ENCODE measurements at places on chromosomes 5 and 9.

DNA sequence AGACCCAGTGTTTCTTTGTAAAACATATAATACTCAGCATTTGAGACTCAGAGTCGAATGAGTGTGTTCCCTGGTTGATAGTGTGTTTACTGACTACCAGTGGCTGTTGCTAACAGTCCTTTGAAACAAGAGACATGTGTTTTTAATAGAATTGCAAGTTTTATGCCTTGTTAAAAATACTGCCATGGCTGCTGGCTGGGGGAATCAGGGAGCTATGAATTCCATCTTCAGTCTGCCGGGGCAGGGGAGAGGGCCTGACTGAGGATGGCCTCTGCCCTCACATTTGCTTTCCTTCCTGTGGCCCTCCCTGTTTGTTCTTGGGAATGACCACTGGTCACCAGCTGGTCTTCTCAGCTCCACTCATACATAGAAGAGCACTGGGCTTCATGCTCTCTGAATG lies 63.8 kb downstream of the PDZD2 start:
- no peak for DNase-seq

DNA sequence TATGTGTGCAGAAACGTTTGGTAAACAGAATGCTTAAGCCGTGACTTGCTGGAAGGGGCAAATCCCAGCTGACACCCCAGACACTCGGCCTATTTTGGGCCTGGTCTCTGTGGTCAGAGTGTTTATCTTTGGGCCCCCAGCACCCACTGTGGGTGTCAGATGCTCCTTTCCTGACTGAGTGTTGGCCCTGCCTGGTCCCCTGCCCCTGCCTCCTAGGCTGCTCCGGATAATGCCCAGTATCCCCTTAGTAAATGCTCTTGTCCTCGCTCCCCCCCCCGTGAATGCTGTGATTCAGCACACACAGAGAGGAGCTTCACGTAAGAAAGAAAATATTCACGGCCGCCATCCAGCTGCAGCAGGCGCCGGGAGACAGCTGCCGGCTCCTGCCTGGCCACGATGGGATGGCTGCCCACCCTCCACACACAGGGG lies 11.3 kb upstream of the ANGPTL2 start:
- DNase-seq, result no peak

- DNase-seq, result no peak
These were observed 3.6 kb downstream of the MACROH2A1 start for GRCh38 chr5:135395451-135395850.

DNA sequence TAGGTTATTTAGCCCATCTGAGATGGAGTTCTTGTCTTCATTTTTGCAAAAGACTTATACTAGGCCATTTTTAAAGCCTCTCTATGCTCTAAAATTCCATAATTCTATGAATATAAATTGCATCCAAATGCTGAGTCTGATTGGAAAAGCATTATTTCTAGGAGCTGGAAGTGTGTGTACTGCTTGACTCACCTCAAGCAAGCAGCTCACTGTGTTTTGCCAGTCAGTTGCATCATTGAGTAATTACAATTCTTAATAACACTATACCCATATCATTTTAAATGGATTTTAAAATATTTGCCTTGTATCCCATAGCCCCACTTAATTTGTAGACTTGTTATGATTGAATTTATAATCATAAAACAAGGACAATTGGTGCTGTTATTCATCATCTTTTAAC lies 161.0 kb downstream of the PAM start:
- DNase-seq, result no peak

DNA sequence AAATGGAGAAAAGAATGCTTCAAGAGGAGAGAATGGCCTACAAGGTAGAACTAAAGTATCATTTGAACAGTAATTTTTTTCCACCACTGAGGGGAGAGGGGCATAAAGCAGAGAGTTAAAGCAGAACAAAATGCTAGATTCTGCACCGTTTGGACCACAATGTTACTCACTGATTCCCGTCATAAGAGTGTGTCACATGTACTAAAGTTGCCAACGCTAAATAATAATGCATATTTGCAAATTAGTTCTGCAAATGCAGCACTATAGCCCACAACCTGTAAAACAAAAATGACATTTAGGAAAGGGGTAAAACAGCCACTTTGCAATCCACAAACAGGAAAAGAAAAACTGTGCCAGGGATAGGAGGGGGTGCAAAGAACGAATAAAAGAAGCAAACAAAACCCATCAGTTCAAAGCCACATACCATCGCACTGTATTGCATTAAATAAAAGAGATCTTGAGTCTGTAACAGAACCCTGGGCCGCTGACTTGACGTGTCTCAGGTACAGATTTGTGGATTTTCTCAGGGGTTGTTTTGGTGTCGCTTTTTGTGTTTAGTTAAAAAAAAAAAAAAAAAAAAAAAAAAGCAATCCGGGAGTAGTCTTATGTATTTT lies 7.7 kb upstream of the NFIB start:
- DNase-seq, result no peak

- DNase-seq, result no peak
These were observed 32.5 kb downstream of the FAM240B start for GRCh38 chr9:38687389-38687842.

Measured in activated CD4-positive, CD25-positive, alpha-beta regulatory T cell (primary cell).